Stimulated activated CD8-positive, alpha-beta memory T cell treated with anti-CD3 and anti-CD28 coated beads, Interleukin-7, amount 100 ng/mL, for 24 hours (primary cell): ENCODE measurements at places on chromosomes 12 and 14.

GRCh38 chr12:108690191-108690518, 41.2 kb downstream of the CORO1C start:
- DNase-seq, result no peak

- no peak for DNase-seq
Observed at GRCh38 chr12:42946871-42947381, 357.4 kb upstream of the PRICKLE1 start.

GRCh38 chr14:31476131-31476866, 11.5 kb downstream of the GPR33 start:
- no peak for DNase-seq

- DNase-seq, result no peak
Observed at GRCh38 chr12:62931477-62931876, 3.5 kb downstream of the PPM1H start.

DNA sequence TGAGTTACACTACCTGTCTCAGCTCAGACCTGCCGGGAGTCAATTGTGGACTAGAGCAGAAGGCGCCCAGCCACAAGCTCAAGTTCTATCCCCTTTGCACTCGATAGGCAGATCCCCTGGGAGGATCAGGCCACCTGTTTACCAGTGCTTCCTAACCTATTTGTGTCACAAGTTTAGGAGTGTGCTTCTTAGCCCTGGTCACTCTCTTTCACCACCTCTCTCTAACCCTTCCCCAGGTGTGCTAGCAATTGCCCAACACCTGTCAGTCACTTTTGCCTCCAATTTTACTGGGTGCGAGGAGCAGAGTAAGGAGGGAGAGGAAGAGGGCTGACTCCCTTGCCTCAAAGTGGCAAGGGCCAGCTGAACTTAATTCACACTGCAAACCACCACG, 745 bp upstream of the NAA30 start:
- DNase-seq, result no peak

DNA sequence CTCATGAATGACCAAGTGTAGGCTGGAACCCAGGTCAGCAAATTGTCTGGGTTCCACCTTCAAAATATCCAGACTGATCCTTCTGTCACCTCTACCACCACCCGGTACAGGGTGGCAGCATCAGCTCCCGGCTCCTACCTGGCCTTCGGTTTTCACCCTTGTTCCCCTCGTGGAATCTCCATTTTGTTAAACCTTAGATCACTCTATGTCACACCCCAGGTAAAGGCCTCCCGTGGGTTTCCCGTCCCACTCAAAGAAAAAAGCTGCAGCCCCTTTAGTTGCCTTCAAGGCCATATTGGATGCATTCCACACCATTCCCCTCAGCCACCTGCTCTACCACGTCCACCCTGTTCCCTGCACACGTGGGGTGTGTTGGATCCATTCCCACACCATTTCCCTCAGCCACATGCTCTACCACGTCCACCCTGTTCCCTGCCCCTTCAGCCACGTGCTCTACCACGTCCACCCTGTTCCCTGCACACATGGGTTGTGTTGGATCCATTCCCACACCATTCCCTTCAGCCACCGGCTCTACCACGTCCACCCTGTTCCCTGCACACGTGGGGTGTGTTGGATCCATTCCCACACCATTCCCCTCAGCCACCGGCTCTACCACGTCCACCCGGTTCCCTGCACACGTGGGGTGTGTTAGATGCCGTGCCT, 23.8 kb downstream of the SLC6A13 start:
- no peak for DNase-seq

GRCh38 chr14:21987937-21988336, 314.3 kb upstream of the OR4E1 start:
- no peak for DNase-seq

- DNase-seq, result no peak
Observed at GRCh38 chr12:94202245-94203180, 54.1 kb downstream of the PLXNC1 start.

DNA sequence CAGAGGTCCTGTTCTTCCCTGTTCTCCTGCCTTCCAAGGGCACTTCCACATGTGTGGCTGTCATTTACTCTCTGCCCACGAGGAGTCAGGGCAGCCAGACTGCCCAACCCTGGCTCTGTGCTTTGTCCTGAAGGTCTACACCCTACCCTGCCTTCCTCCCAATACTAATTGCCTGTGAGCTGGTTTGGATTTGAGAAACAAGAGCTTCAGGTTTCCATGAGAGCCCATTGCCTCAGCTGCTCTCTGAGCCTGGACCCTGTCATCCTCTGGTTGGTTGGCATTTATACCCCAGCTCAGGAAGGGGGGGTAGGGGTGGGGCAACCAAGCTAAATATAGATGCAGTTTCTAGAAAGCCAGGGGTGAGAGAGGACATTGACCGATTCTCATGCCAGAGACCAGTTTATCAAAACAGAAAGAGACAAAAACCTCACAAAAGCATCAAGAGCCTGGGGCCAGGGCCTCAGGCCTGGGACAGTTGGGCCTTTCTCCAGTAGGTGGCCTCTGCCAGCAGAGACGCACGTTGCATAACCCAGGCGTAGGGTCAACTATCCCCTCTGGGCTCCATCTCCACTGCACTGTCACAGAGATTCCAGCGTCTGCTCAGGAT, 34.5 kb downstream of the VDR start:
- DNase-seq, result no peak

DNA sequence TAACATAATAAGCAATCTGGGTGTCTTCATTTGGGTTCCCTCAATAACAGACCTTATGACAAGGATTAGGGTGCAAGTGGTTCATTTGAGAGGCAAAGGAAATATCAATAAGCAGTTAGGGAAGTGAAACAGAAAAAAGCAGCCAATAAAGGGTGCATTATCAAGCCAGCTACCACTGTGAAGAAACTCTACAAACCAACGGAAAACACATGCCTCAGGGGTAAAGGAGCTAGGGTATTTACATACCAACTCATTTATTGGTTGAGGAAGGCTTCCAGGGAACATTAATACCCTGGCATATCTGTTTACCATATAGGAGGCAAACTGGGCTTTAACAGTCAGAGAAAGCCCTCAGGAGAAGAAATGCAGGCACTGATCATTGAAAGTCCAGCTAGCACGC, 22.7 kb upstream of the IFNG-AS1 start:
- no peak for DNase-seq

- no peak for DNase-seq
Observed at GRCh38 chr12:109461846-109462756, 15.0 kb downstream of the KCTD10 start.

DNA sequence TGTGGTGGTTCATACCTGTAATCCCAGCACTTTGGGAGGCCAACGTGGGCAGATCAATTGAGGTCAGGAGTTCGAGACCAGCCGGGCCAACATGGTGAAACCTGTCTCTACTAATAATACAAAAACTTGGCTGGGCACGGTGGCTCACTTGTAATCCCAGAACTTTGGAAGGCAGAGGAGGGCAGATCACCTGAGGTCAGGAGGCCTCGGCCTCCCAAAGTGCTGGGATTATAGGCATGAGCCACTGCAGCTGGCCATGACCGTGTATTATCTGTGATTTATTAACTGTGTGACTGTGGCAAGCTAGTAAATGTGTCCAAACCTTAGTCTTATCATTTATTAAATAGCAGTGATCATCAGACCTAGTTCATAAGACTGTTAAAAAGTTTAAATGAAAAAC, 7.1 kb upstream of the ITPK1 start:
- no peak for DNase-seq

DNA sequence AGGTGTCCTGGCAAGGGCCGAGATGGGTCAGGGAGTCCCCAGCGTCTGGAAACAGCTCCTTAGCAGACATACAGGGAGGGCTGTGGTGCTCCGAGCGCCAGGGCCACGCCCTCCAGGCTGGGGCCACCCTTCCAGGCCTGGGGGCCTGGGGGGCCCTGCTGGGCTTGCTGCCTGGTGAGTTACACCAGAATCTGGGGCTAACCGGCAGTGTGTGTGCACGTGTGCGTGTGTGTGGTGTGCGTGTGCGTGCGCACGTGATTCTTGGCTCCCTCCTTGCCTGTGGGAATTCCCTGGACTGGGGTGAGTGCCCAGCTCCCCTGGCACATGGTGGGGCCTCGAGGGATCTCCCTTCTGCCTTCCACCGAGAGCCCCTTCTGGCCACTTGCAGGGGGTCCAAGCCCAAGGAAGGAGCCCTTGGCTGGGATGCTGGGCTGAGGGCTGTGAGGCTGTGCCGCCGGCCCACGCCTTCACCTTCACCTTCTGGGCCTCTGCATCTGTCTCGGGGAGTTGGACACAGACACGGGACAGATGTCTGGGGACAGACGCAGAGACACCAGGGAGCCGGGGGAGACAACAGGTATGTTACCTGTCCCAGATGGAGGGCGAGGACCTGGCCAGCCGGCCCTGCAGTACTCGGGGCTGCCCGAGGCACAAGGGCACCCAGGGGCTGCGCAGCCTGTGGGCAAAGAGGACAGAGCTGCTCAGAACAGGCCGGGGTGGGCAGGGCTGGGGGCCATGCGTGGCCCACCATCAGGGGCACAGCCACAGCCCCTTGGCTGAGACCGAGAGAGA, 37.2 kb downstream of the BEGAIN start:
- no peak for DNase-seq

- no peak for DNase-seq
Observed at GRCh38 chr12:77166696-77167095, 101.3 kb upstream of the E2F7 start.

- DNase-seq, result no peak
Observed at GRCh38 chr14:65042731-65043372, 56.2 kb downstream of the FNTB start.

DNA sequence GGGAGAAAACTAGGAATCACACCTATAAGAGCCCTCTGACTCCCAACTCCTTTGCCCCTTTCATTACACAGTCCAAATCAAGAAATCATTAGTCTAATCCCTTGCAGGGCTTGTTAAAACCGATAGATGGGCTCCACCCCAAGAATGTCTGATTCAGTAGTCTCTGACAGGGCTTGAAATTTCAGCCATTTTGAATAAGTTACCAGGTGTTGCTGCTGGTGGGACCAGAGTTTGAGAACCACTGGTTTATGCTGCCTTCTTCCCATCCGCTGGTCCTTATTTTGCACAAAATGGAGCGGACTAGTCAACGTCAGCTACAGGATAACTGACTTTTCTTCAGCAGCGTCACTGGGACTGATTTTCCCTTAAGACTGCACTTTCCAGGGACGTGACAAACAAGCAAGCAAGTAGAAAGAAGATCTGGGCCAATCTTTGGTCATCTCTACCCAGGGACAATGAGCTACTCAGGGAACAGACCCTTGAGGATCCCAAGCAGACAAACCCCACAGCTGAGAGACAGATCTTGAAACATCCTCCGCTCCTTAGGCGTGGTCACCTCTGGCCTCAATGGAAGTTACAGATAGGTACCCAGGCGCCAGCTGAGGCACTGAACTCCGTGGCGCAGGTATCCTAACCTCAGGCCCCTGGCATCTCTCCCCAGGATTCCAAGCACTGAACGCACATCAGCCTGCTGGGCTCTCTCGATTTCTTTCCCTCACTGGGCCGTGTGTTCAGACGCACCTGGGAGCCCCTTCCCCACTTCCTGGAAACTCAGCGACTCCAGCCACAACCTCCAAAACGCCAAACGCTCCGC, 900 bp downstream of the KCTD10 start:
- no peak for DNase-seq

DNA sequence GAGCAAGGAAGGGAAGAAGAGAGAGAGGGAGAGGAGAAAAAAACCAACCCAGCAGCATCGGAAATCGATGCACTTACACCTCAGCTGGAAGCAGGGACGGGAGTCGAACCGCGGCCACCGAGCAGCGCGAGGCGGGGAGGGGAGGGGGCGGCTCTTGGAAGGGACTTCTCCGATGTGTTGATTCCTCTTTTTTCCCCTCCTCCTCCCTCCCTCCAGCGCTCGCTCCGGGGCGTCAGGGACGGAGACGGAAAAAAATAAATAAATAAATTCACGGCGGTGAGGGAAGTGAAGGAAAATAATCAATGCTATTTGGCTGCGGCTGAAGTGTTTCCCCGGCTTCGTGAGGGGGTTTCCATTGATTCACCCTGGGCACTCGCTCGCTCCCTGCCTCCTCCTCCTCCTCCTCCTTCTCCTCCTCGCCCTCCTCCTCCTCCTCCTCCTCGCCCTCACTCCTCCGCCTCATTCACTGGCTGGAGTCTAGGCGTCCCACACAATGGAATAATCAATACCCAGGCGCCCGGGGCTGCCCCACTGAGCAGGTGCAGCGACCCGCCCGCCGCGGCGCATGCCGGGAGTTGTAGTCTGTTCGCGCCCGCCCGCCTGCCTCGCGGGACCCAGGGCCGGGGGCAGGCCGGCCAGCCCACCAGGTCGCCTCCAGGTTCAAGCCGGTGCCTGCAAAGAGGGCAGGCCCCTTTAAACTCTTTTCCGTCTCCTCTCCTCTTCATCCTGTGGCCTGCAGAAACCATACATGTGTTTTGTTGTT, at the start of gene ZFHX2:
TSS of gene ZFHX2 (minus strand) at position 500 of the 763 bp plus-strand sequence. CDS start 16,440 bp downstream, outside the sequence.
- peak; percentile 61 for DNase-seq

- DNase-seq, result no peak
Observed at GRCh38 chr12:6830286-6830890, 2.2 kb downstream of the P3H3 start.

DNA sequence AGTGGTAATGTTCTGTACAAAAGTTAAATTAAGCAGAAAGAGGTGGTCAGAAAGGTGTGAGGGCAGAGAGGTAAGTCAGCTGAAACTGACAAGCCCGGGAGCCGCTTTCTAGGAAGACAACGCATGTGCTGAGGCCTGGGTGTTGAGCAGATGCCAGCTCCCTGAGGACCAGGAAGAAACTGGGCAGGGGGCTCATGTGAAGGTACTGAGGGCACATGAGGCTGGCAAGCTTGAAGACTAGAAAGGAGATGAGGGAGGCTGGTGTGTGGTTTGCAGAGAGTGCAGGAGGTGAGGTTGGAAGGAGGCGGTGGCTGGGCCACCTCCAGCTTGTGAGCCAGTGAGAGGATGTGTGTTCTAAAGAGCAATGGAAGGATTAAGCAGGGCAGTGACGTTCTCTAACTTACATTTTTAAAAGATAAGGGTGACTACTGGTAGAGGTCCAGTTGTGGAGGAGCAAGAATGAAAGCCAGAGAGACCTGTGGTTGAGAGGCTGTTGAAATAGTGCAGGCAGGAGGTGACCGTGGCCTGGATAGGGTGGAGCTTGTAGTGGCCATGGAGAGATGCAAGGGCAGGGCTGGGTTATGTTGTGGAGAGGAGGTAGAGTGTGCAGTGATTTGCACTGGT, 29.1 kb downstream of the ZNF664 start:
- no peak for DNase-seq

GRCh38 chr12:11067514-11067913, 5.4 kb upstream of the TAS2R46 start:
- no peak for DNase-seq

GRCh38 chr12:3745152-3745551, 7.8 kb downstream of the CRACR2A start:
- no peak for DNase-seq

- no peak for DNase-seq
Observed at GRCh38 chr12:64696080-64696741, 63.0 kb downstream of the GNS start.

- no peak for DNase-seq
Observed at GRCh38 chr12:132450418-132451171, 39.4 kb upstream of the FBRSL1 start.

DNA sequence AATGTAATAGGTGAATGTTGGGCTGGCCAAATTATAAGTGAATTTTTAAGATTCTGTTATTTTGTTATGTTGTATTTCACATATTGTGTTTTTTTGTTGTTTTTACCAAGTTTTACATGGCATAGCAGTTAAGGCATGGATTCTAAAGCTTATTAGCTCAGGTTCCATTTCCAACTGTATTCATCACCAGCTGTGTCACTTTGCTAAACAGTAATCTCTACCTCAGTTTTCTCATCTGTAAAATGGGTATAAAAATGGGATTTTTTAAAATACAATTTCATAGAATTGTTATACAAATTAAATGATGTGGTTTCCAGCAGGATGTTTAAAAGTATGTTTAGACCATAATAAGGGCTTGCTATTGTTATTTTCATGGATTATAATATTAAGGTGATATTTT, 512.2 kb downstream of the SLC16A7 start:
- no peak for DNase-seq
